ENCODE measurements at places on chromosomes 6 and 20. TPM values are rescaled to one million over a fixed set of nuclear protein-coding genes. Genes with fewer than 3 reads are reported as not detected.

- DNase-seq = peak; percentile 54
Observed at GRCh38 chr20:41391587-41392001, 25.0 kb upstream of the EMILIN3 start.

- DNase-seq = no peak
Observed at GRCh38 chr20:63939061-63939935, 16.9 kb downstream of the UCKL1 start.

DNA sequence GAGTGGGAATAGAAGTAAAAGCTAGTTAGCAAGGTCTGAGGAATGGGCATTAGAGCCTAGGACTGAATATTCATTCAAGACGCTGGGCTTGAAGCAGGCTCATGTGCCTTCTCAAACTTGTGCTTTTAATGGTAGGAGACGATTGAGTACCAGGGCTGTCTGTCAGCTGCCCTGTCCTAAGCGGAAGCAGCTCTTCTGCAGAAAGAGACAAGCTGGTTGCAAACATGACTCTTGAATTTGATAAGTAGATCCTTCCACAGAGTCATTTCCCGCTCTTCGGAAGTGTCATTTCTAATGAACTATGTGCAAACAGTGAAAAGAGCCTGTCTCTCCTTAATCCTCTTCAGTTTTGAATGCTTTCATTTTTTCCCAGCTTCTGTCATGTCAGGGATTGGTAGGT is 176.4 kb downstream of the TFAP2B start:
- no peak for DNase-seq

DNA sequence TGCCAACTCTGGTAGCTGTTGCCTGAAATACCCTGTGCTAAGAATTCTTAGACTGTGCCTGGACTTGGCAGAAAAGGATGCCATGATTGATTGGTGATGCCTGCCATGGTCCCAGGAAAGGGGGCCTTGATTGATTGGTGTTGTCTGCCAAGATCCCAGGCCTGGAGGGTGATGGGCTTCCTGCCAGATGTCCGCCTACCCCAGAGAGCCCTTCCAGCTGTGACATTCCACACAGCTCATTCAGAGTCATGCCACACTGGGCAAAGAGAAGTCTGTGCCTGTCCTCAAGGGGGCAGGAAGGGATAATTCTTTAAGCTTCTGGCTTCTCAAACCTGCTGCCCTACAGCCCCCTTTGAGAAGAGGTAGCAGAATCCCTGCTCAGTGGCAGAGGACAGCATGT is 24.6 kb downstream of the RIMS4 start:
- DNase-seq = peak; percentile 90

GRCh38 chr6:5398530-5398929 is 137.2 kb downstream of the FARS2 start:
- DNase-seq = no peak

GRCh38 chr20:290084-290831 is at the start of gene C20orf96:
Gene C20orf96, minus strand, starts transcription at chr20:290750. Its CDS starts 140 bp downstream, at chr20:290610.
- DNase-seq = peak; percentile 96

OR2W1 gene
- total RNA-seq = not detected

CYP24A1 gene
- not detected for total RNA-seq

ZC2HC1B gene
- total RNA-seq = not detected

KIF3B gene
- total RNA-seq = 31.4 TPM

All from endodermal cell (in vitro differentiated cells).